ENCODE measurements at places on chromosomes 6 and 20.

- DNase-seq: no peak
Observed at GRCh38 chr20:49659056-49659455, 54.6 kb downstream of the B4GALT5 start.

DNA sequence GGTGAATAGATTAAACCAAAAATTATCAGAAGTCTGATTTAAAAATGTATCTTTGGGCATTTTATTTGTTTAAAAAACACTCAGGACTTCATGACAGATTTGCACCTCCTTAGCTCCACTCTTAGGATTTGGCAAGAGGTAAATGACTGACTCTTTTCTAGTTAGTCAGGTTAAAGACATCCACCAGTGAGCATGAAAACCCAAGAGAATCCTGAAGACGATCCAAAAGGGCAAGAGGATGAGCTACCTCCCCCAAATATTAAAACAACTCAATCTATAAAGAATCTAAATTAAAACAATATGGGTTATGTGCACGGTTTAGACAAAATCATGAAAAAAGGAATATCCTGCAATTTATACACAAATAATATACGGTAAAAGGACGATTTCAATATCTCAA is 89.4 kb upstream of the OPRM1 start:
- DNase-seq: no peak

GRCh38 chr6:136037876-136038460 is 186.5 kb downstream of the PDE7B start:
- no peak for DNase-seq

- no peak for DNase-seq
Observed at GRCh38 chr20:8795404-8795803, 273.5 kb upstream of the PLCB4 start.

DNA sequence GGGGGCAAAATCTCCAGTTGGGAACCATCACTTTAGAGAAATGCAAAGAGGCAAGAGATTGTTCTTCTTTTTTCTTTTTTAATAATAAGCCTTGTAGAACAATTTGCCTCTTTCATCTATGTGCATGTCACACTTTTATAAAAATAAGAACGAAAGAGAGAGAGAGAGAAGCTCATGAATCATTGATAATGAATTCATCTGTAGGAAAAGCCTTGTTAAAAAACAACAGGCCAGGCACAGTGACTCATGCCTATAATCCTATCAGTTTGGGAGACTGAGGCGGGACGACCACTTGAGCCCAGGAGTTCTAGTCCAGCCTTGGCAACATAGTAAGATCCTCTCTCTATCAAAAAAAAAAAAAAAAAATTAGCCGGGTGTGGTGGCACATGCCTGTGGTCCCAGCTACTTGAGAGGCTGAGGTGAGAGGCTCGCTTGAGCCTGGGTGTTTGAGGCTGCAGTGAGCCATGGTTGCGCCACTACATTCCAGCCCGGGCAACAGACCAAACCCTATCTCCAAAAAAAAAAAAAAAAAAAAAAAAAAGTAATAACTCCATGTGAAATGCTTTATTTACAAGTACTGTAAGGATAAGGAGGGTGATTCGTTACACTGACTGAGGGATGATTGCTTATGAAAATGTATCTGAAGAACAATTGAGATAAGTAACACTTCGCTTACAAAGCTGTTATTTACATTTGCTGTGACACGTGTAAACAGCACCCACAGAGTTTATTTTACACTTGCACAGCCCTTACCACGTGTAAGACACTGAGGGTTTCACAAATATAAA is 6.0 kb downstream of the CCN5 start:
- DNase-seq: no peak

DNA sequence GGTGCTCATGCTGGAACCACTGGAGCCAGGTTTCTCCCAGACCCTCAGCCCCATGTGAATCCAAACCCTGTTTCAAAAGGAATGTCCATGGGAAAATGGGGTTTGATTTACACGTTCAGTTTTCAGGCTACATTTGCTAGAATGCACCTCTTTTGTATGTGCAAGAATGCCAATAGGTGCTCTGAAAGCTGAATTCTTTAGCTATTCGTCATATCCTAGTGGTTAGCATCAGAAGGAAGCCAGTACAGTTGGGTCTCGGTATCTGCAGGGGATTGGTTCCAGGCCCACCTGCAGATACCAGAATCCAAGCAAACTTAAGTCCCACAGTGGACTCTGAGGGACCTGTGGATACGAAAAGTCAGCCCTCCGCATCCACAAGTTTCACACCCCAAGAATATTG is 93.4 kb downstream of the UST start:
- no peak for DNase-seq

GRCh38 chr6:466564-466963 is 75.0 kb downstream of the IRF4 start:
- DNase-seq: no peak

DNA sequence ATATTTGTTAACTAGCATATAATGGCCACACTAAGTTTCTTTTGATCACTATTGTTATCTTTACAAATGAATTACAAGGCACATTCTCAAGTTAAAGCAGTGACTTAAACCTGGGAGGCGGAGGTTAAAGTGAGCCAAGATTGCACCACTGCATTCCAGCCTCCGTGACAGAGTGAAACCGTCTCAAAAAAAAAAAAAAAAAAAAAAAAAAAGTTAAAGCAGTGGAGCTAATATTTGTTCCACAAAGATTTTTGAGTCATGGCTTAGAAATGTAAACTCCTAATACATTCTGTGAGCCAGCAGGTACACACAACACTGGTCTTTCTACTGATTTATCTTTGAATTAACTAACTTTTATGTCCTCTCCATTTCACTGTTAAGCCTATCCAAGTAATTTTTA is 221.7 kb upstream of the HTR1E start:
- DNase-seq: no peak

GRCh38 chr6:85496009-85496579 is 46.2 kb downstream of the NT5E start:
- DNase-seq: no peak

All from activated CD4-positive, alpha-beta T cell treated with anti-CD3 and anti-CD28 coated beads for 4 hours (primary cell).